ENCODE measurements at places on chromosomes 3 and 15.

GRCh38 chr15:48175126-48175525 lies 3.0 kb downstream of the MYEF2 start:
- DNase-seq: no peak

GRCh38 chr3:139935866-139936817 lies 1.2 kb downstream of the CLSTN2 start:
- no peak for DNase-seq

- DNase-seq: no peak
These were observed 5.3 kb downstream of the EIF4A2 start for GRCh38 chr3:186788482-186789370.

GRCh38 chr3:38755130-38755529 lies 60.9 kb downstream of the SCN10A start:
- no peak for DNase-seq

GRCh38 chr3:23889386-23889785 lies 27.4 kb downstream of the NKIRAS1 start:
- DNase-seq: no peak
